ENCODE measurements at places on chromosomes 7 and 10. TPM values are rescaled to one million over a fixed set of nuclear protein-coding genes. Genes with fewer than 3 reads are reported as not detected.

AKR1C2 gene
- total RNA-seq: 22.4 TPM

PNLIP gene
- total RNA-seq: 2.1 TPM

GRM8 gene
- total RNA-seq: not detected

ZKSCAN1 gene
- total RNA-seq: 56.0 TPM

PARG gene
- 29.5 TPM for total RNA-seq

FGL2 gene
- total RNA-seq: 6.8 TPM

ODAD2 gene
- total RNA-seq: 1.1 TPM

TLX1 gene
- not detected for total RNA-seq

MAP3K8 gene
- total RNA-seq: 8.2 TPM

CCZ1B gene
- total RNA-seq: 13.1 TPM

GSDME gene
- 4.3 TPM for total RNA-seq

PDE1C gene
- 124 TPM for total RNA-seq

PPP1R9A gene
- 40.8 TPM for total RNA-seq

GSTO2 gene
- 0.95 TPM for total RNA-seq

AGAP6 gene
- total RNA-seq: 3.5 TPM

TEX36 gene
- total RNA-seq: not detected

ACTR3C gene
- total RNA-seq: 4.3 TPM

KLF14 gene
- 0.23 TPM for total RNA-seq

ASB15 gene
- 76.9 TPM for total RNA-seq

ZNF37A gene
- 7.3 TPM for total RNA-seq

SRGN gene
- total RNA-seq: 30.0 TPM

PSTK gene
- 3.7 TPM for total RNA-seq
